Omental fat pad (tissue), 4 donors: ENCODE measurements at places on chromosomes 2 and 18.

GRCh38 chr18:22509423-22509822 lies 91.7 kb upstream of the CTAGE1 start:
- no peak for DNase-seq

DNA sequence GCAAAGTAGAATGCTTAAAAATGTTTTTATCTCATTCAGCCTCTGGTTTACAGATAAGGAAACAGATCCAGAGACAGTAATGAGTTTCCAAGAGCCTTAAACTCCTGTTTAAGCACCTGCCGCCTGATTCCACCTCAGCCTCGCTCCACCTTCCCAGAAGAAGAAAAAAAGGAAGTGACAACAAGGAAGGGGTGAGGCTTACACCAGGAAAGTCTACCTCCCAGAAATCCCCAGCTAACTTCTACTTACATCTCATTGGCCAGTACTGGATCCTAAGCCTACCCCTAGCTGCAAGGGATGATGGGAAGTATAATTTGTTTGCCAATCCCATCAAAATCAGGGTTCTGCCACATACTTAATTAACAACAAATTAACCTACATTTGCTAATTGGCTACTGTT lies 15.3 kb upstream of the ARID5A start:
- DNase-seq, result no peak

GRCh38 chr18:75200605-75201280 lies 8.2 kb downstream of the PTGR3 start:
- DNase-seq, result no peak

DNA sequence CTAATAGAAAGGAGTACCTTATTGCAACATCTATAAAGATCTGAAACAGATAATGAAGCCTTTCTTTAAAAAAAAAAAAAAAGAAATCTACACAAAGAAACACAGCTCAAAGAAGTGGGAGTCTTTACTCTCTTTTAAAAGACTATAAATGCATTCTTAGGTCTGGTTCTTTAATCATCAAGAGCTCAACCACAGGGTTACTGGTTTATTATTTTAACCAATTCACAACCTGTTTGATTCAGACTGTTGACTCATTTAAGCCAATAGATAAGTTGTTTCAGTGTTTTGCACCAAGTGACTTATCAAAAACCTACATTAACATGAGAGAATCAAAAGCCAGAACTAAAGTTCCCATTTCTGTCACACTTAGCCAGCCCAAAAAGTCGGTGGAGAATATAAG lies 93.1 kb downstream of the TCF4 start:
- DNase-seq, result no peak

- no peak for DNase-seq
These were observed 21.6 kb downstream of the ATG16L1 start for GRCh38 chr2:233273120-233273519.
